ENCODE measurements at places on chromosomes 6 and 20.
A peak's percentile ranks its signal among the peaks of the same experiment; 100 is the strongest.

DNA sequence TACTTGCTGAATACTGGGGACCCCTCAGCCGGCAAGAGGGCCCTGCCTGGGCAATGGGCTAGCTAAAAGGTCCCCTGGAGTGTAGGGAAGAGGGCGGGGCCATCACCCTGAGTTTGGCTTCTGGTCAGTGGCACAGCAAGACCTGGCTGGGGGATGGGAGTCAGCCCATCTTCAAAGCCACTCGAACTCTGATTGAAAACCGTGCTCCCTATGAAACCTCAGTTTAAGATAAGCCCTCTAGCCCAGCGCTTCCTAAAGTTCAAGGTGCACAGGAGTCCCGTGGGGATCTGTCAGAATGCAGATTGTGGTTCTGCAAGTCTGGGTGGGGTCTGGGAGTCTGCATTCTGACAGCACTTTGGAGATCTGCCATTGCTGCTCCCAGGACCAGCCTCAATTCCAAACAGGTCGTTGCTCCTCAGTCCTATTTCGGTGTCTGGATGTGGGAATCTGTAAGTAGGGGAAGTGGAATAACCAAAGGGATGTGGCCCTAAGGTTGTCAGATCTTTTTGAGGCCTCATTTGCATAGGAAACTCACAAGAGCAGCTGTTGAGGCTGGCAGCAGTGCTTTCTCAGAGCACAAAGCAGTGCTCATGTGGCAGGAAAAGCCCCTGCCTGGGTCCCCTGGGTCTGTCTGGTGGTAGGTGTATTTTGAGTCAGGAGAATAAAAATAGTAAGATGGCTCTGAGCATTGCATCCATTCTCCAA is 85.3 kb upstream of the SCP2D1 start:
- DNase-seq = no peak

GRCh38 chr6:134245706-134246105 is 72.2 kb downstream of the SGK1 start:
- DNase-seq = no peak

DNA sequence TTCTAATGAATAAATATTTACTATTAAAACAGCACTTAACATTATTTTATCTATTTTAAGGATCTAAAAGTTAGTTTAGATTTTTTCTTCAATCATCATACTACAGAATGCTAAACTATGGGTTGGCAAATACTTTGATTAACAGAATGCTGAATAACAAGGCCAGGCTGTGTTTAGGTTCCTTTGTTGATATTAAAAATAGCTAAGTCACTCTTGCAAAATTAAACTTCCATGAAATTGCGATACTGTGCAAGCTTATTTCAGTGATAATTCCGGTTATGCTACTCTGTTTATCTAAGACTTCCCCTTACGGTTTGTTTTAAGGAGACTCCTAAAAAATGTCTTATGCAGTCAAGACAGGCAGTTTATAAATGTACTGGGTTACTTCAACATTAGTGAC is 2.8 kb downstream of the RNF24 start:
- DNase-seq = no peak

DNA sequence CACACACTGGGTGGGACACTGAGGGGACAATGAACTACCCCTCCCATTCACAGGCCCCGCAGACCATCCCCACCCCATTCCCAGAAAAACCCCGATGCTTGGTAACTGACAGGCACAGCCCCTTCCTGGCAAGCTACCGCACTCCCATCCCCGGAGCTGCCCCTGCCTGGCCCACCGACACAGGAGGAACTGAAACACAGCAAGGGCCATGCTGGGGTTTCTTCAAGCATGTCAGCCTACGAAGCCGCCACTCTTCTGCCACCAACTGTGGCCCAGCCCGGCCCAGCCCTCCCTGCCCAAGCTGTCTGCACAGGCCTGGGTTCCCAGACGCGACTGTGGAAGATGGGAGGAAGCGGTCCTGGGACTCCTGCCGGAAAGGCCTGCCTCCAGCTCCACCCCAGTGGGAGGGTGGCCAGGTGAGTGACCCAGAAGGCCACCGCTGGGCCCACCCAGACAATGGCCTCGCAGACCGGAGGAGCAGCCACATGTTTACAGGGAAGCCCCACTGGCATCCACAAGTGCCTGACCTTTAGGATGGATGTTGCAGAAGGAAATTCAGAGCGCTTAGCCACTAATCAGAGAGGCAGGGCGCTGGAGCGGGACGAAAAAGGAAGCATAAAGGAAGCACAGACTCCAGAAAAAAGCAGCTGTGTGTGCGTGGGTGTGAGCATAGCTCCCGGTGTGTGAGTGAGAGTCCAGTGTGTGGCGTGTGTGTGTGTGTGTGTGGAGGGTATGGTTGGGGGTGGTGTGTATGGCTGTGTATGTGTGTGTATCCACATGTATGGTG is 91.6 kb downstream of the PRND start:
- DNase-seq = no peak

- DNase-seq = no peak
These were observed 348.7 kb upstream of the MANEA start for GRCh38 chr6:95228636-95229035.

GRCh38 chr6:132650429-132650828 is 8.6 kb downstream of the TAAR1 start:
- DNase-seq = no peak

DNA sequence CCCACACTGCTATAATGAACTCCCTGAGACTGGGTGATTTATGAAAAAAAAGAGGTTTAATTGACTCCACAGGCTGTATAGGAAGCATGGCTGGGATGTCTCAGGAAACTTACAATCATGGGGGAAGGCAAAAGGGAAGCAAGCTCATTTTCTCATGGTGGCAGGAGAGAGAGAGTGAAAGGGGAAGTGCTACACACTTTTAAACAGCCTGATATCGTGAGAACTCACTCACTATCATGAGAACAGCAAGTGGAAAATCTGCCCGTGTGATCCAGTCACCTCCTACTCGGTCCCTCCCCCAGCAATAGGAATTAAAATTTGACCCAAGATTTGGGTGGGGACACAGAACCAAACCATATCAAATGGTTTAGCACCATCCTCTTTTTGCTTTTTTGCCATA is 116.6 kb upstream of the CEP162 start:
- no peak for DNase-seq

DNA sequence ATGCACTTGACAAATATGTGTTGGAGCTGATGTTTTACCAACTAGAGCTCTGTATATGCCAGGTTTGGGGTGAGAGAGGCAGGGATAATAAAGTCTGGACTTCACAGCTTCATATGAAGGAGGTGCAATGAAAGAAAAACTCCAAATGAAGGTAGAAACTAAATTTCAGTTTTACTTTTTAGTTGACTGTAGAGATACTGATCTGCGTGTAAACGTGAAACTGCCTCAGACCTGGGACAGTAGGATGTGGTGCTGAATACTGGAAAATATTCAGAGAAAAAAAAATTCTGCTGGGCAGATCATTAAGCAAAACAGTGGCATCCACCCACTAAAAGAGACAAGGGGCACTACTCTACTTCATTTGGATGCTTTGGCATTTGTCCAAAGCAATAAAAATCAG is 94.5 kb downstream of the BACH2 start:
- no peak for DNase-seq

- DNase-seq = no peak
These were observed 20.0 kb downstream of the FAM110A start for GRCh38 chr20:853406-853996.

GRCh38 chr20:50122763-50123162 is 9.8 kb upstream of the UBE2V1 start:
- DNase-seq = no peak

DNA sequence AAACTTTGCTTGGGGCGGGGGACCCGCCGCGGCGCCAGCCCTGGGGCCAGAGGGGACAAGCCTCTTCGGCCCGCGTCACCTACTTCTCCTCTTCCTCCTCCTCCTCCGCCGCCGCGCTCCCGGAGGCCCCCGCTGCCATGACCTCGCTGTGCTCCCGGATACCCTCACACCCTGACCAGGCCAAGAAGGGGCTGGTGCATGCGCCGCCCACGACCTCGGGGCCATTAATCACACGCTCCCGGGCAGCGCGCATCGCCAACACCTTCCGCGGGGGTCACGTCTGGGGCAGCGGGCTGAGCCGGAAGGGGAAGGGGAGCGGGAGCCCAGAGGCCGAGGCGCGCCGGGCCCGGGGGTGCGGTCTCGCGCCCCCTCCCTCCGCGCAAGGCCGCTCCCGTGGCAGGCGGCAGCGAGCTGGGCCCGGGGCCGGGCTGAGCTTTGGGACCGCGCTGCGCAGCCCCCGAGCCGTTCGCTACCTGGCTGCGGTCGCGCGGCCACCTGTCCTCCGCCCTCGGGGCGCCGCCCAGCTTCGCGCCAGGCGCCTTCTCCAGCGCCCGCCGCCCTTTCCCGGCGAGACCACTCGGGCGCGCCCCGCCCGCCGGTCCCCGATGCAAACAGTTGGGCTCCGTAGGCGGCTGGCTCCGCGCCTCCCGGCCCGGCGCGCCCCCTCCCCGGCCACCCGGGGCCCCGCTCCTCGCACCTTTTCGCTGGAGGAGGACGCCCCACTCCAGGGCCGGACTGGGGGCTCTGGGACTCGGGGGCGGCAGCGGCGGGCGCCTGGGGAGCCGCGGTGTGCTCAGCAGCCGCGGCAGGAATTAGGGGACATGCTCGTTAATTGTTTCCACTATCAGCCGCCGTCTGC is 575 bp upstream of the CNR1 start:
- DNase-seq = no peak

GRCh38 chr6:110841266-110841665 is 26.0 kb upstream of the CDK19 start:
- DNase-seq = no peak

- no peak for DNase-seq
These were observed 31.2 kb downstream of the TNFRSF21 start for GRCh38 chr6:47278545-47278944.

DNA sequence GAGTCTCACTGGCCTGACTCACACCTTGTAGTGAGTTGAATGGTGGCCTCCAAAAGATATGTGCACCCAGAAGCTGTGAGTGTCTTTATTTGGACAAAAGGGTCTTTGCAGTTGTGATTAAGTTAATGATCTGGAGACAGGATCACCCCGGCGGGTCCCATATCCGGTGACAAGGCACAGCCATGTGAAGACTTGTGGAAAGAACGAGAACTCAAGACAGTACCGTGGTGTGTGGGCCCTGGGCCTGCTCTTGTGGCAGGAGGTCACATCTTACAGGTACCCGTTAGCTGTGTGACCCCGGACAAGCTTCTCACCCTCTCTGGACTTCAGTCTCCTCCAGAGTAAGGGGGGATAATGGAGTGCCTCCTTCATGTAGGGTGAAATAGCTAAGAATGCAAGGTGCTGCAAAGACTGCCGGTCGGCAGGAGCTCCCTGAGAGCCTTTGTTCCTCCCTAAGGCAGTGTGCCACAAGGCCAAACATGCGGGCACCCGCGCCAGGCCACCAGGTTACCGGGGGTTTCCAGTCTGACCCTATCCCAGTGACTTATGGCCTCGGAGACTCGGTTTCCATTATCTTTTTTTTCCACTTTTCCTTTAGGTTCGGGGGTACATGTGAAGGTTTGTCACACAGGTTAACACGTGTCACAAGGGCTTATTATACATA is 39.2 kb downstream of the CDH4 start:
- DNase-seq = no peak

DNA sequence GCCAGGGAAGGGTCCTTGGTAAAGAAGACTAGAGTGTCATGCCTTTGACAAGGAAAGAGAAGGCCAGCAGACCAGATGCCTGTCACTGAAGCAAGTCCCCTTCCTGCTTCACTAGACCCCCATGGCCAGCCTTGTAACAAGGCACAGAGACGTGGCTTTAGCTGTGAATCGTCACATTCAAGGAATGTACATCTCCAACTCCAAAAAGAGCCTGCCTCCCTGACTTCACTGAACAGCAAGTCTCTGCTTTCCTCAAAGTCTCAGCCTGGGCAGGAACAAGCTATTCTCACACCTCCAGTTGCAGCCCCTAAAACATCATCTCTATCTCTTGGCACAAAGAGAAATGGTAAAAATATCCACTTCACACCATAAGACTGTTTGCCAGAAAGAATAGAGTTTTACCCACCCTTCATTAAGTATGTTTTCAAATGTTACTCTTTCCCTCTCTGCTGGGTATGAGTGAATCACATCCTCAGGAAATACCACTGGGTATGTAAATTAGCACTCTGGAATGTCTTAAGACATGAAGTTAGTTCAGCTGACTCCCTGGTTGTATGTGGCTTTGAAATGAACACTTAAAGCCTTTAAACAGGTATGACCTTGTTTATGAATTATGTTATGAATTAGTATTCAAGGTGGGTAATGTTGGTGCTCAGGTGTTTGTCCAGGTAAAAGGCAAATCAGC is 46.4 kb upstream of the NT5E start:
- no peak for DNase-seq

- no peak for DNase-seq
These were observed 30.9 kb downstream of the MYH7B start for GRCh38 chr20:34986311-34987287.

- DNase-seq = no peak
These were observed 213.5 kb upstream of the KCNG1 start for GRCh38 chr20:51236421-51236820.

- DNase-seq = peak; percentile 35
These were observed 45.4 kb downstream of the MDFI start for GRCh38 chr6:41683523-41684310.

DNA sequence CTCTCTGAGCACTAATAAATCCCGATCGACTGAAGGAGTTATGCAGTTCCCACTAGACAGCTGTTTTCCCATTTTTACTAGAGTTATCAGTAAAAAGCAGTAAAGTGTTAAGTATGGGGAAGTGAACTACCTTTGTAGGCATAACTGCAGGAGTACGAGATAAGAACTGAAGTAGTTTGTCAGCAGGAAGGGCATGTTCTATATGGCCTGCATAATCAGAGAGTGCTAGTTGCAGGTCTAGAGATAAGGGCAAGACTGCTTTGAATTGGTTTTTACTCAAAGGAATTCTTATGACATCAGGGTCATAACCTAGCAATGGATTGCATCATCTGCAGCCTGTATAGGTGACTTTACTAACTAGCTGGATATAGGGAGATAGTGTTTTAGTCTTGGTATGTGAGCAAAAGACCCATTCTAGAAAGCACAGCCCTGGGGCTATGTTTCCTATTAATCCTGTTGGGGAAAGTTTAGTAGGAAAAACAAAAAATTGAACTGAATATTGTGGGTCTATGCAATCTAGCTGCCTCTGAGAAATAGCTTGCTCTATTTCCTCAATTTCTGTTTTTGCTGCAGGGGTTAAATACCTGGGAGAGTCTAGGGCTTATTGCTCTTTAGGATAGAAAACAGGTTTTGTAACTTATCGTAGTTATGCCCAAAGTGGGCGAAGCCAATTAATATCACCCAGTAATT is 22.6 kb upstream of the CRISP1 start:
- no peak for DNase-seq

GRCh38 chr6:149387779-149388512 is 12.1 kb upstream of the SUMO4 start:
- no peak for DNase-seq

DNA sequence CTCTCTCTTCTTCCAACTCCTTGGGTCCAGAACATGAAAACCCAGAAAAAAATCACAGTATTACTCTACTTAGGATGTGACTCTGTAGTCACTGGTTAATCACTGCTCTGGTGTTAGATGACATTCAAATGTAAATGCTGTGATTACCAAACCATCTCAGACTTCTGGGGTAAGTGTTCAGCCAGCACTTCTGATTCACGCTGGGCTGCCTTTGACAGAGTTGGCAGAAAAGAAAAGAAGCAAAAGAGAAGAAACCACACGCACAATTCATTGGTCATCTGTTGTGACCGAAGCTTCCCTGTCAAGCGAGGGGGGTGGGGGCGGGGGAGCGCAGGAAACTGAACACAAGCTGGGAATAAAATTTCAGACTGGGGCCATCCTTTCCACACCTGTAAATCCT is 82.7 kb downstream of the PSMG4 start:
- no peak for DNase-seq

Data from T1000 (cell line).